ENCODE measurements at places on chromosomes 7 and 10.
A peak's percentile ranks its signal among the peaks of the same experiment; 100 is the strongest.

- no peak for DNase-seq
Measured at GRCh38 chr10:62893036-62893435, 76.9 kb upstream of the EGR2 start.

GRCh38 chr10:54501929-54502328, 299.1 kb downstream of the PCDH15 start:
- no peak for DNase-seq

GRCh38 chr7:151361193-151361959, 19.8 kb downstream of the NUB1 start:
- no peak for DNase-seq

DNA sequence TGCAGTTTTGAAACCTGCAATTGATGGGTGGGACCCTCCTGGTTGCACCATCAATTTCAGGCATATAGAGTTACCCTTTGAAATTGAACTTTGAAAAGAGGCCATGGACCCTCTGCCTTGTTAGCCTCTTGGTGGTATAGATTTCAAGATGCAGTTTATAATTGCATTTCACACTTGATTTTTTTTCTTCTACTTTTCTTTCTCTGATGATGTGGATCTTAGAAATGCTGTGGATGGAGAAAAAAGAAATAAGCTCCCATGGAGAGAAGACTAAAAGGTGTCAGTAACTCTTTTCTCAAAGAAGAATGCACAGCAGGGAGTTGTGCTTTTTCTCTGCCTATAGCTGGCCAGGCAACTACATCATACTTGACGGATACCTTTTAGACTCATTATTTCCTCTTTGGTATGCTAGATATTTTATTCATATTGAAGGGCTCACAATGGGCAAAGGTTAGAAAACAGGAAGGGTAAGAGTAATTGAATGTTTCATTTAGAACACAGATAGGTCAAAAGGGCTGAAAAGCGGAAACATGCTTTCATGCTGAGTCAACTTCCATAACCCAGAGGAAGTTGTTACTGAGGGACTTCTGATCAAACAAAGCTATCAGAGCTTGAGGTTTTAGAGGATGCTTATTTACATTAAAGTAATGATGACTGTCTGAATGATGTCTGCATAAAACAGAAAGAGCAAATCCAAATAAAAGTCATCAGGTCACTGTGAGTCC, 773.2 kb upstream of the LRRN3 start:
- no peak for DNase-seq

DNA sequence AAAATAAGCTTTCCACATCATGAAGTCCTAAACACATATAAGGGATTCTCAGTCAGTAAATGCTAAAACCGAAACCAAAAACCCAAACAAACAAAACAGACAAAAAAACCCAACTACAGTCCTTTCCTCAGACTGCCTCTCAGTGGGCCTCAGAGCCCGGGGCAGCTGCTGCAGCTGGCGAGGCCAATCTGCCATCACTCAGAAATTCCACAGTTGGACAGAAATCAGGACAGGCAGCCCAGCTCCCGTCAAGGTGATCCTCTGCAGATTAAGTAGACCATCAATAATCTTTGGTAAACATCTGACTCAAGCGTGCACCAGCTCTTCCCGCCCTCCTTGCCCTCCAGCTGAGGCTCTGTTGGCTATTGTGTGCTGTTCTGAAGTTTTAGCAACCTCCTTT, 142.2 kb downstream of the ATXN7L1 start:
- DNase-seq, result no peak

- DNase-seq, result no peak
Measured at GRCh38 chr10:14635043-14635710, 139.5 kb downstream of the FAM107B start.

DNA sequence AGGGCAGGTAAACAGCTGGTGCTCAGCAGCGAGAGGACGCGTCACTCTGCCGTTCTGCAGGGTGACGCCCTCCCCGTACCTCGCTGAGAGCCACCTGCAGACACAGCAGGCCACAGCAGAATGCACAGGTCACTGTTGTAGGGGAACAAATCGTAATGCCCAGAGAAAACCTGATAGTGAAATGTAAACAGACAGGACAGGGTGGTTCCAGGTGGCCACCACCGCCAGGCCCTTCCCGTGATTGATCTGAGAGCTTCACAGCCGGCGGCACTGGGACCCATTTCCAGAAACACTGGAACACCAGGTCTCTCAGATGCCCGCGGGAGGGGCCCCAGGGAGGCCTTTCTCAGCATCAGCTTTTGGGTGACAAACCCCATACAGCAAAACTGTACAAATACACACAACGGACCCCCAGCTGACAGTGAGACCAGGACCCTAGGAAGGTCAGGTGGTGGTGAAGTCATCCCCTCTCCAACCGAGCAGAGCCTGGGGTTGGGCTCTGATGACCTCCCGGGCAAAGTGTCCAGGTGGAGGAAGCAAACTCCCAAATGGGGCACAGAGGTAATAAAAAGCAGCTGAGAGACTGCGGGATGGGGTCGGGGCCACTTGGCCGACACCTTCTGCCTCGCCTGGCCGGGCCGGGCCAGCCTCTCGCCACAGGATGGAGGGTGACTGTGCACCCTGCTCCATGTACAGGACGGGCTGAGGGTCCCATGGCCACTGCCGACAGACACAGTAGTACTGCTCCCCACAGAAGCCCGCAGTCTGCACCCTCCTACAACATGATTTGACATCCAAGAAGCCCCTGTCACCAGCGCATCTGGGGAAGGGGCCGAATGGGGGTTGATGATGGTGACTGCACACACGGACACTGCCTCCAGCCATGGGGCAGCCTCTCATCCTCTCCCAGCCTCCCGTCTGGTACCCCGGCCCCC, 4.6 kb downstream of the BHLHA15 start:
- no peak for DNase-seq

DNA sequence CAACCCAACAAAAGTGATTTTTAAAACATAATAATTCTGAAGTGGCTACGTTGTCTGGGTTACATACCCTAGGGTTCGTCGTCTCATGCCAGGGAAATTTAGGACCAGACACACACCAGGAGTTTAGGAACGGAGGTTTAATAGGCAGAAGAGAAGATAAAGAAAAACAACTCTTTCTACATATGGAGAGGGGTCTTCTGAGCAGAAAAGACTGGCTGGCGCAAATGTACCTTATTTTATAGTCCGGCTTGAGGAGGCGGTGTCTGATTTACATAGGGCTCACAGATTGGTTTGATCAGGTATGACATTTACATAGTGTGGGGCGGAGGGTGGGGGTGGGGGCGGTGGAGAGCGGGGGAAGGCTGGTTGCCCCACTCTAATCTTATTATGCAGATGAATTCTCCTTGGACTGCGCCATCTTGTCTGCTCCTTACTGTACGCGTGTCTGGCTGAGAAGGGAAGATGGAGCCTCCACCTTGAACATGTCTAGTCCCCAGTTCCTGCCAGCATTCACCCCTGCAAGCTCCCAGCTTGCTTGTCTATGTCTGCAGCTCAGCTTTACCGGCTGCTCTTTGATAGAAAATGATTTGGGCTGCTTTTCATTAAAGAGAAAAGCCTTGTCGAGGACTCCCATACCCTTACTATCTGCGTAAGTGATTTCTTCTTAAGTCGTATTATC, 98.7 kb downstream of the RALA start:
- DNase-seq, result no peak

DNA sequence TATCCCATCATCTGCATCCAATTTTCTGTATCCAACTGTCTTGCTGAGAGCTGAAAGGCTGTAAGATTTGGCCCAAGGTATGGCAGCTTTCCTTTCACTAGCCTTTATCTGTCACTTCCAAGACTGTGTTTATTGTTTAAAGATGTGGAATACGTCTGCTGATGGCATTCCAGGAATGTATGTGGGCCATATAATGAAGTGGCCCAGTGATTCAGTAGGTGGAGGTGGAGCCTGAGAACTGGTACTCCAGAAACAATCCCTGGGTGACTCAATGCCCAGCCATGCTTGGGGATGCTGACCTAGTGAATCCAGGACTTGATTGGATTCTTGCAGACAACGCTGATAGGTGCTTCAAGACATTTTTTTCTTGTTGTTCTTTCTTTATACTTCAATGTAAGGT, 13.5 kb downstream of the NEUROD6 start:
- DNase-seq, result no peak

DNA sequence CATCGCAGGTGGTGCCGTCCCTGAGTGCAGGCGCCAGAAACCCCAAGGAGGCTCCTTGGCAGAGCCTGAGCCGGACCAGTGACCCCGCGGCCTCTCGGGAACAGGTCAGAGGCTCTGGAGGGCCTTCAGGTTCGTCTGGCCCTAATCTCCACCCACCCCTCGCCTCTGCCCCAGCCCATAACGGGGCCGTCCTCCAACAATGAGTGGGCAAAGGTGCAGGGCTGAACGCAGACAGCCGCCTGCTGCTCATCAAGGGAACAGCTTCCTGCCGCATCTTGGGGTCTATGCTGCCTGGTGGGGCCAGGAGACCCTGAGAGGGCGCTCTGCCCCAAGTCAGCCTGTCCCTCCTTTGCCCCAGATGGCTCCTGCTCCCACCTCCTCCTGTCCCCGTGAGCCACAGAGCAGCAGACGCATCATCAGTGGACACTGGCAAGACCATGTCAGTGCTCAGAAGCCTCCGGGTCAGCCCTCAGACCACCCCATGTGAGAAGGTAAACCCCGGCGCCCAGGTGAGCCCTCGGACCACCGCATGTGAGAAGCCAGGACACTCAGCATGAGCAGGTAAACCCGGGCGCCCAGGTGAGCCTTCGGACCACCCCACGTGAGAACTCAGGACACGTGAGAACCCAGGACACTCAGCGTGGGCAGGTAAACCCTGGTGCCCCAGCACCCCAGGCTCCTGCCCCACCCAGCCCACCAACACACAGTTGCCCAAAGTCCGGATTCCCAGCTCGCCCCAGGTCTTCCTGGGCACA, 142.0 kb downstream of the PTPRN2 start:
- DNase-seq, result no peak

DNA sequence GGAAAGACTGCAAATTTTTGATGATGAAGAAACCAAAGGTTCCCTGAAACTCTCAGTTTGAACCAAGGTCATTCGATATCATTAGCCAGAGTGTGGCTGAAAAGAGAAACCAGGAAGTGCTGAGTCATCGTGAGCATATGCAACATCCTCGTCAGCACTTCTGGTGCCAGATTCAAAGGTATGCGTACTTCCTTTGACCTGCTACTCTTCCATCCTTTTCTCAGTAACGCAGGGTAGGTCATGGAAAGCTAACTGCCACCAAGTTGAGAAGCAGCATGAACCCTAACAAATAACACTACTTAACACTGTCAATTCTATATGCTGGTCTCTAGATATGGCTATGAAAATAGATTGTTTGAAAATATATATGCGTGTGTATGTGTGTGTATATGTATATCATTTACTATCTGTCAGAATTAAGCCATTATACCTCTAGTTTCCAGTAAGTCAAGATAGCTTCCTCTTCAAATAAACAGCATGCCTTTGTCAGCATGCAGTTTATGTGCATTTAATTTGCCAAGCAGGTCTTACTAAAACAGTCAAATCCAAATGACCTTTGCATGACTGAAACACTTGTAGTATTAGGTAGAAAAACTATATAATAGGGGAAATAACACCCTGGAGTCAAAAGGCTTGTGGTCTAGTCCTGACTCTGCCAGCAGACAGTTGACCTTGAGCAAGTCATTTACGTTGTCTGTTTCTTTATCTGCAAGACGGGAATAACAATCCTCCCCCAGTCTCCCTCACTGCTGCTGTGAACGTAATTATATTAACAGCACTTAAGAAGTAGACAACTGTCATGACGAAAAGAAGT, 26.4 kb downstream of the CDK6 start:
- DNase-seq, result peak; percentile 66

- DNase-seq, result no peak
Measured at GRCh38 chr10:113427236-113427735, 125.6 kb upstream of the HABP2 start.

DNA sequence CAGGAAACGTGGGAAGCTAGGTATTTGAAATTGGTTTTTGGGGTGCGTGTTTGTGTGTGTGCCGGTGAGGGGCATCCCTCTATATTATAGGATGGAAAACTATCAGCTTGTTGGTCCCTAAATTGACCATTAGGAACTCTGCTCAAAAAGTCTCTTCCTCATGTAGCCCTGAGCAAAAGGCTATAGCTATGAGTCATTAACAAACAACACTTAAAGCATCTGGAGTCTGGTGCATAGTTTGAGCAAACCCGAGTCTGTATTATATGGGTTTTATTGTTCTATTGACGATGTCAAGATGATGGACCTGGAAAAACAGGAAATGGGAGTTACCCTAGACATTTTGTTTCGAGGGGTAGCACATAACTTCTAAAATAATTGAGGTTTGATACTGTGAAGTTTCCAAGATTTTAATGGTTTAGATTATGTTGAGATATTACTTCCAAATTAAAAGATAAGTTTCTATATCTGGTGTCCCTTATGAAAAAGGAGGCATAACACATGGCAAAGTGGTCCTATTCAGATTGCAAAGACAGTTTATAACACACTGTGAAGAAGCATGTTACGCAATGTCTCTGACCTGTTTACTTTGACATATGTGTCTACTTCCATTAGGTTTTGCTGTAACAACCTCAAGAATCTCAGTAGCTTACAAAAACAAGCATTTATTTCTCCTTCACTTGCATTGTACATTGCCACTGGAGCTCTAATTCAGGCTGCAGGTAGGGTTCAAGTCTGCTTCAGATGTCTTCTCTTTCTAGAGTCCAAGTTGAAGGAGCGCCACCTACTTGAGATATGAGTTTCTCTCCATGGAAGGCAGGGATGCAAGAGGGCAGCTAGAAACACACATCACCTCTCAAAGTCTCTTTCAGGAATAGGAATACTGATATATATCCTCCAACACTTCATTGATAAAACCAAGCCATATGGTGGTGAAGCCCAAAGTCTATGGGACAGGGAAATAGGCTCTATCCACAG, 357.7 kb downstream of the PHF14 start:
- no peak for DNase-seq

- no peak for DNase-seq
Measured at GRCh38 chr10:77286531-77287508, 350.8 kb downstream of the KCNMA1 start.

- no peak for DNase-seq
Measured at GRCh38 chr10:49408519-49409306, 12.8 kb upstream of the DRGX start.

GRCh38 chr7:115984105-115984504, 46.5 kb downstream of the TFEC start:
- DNase-seq, result no peak

DNA sequence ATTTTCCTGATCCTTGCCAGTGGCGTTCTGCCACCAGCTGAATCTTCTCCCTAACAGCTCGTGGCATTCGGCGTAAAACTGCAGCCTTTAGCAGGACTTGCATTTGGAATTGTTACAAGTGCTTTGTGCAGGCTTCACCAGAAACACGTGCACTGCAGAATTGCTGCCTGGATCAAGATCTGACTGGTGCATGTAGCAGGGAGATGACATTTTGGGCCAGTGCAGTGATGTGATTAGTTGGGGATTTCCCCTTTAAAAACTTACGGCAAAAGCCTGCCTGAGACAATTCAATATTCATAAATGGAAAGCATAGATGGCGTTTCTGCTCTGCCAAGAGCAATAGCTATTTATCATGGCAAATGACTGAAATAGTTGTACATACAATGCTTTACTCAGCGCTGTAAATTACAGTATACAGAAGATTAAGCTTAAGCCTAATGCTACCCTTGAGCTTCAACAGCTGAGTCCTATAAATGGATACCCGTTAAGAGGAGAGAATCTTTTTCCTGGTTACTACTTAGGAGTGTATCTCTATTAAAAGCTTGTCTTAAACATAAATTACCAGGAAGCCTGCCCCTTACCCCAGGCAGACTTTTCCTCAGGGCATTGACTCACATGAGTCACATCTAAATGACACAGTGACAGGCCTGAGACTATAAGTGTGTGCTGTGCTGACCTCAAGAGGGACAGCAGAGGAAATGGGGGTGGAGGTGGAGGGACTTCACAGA, 106.3 kb downstream of the ATXN7L1 start:
- peak; percentile 35 for DNase-seq
